A673 (cell line): ENCODE measurements at places on chromosomes 12 and 14. TPM values are rescaled to one million over a fixed set of nuclear protein-coding genes. Genes with fewer than 3 reads are reported as not detected.
A peak's percentile ranks its signal among the peaks of the same experiment; 100 is the strongest.

- peak within 1 kb of the TSS; percentile 76 for H3K4me3 ChIP-seq
These were observed at the start of gene SLC22A17 for GRCh38 chr14:23352506-23353432. Gene SLC22A17 (minus strand): TSS chr14:23352887.

DNA sequence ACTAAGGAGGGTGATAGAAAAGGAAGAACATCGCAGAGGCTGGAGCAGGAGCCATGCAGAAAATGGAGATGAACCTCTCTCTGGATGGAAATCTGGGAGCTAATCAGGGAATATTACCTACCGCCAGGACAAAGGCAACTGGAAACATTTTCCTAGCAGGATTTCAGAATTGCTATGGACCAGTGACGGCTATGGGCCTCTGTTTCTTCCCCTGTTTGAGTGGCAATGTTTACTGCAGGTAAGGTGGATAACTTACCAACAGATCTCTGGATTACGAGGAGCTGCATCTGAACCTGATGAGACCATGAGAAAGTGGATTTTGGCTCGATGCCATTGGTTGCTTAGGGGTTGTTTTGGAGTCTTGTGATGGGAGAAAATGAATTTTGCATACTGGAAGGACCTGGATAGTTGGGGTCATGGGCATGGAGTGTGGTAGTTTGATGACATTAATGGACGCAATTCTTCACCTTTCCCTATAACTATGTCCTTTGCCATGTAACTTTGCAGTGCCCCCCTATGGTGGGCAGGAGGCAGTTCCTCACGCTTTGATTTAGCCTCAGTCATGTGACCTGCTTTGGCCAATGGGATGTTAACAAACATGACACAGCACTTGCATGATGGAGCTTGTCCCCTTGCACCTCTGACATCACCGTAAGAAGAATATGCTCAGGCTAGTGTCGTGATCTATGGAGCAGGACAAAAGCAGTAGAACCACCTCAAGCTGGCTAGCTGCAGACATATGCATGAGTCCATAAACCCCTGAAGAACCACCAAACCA is 51.1 kb downstream of the CALM1 start:
- no peak overlapping the region for H3K4me3 ChIP-seq
- no peaks in the 10 kb centered on the region for H3K36me3 ChIP-seq
- no peak for DNase-seq
- H3K27me3 ChIP-seq = no peaks in the 10 kb centered on the region

GRCh38 chr12:14396071-14396470 is 30.6 kb downstream of the ATF7IP start:
- peak overlapping the region; percentile 63 for H3K27ac ChIP-seq
- H3K36me3 ChIP-seq = peaks cover 24% of the 10 kb centered on the region
- H3K4me3 ChIP-seq = peak overlapping the region; percentile 18
- peaks cover 55% of the 10 kb centered on the region for H3K4me1 ChIP-seq
- no peak for DNase-seq
- H3K27me3 ChIP-seq = no peaks in the 10 kb centered on the region

GRCh38 chr14:24274101-24274543 is 2.7 kb upstream of the RABGGTA start:
- H3K27ac ChIP-seq = no peak overlapping the region
- H3K27me3 ChIP-seq = no peaks in the 10 kb centered on the region
- H3K4me3 ChIP-seq = no peak overlapping the region
- peaks cover 4% of the 10 kb centered on the region for H3K4me1 ChIP-seq

DNA sequence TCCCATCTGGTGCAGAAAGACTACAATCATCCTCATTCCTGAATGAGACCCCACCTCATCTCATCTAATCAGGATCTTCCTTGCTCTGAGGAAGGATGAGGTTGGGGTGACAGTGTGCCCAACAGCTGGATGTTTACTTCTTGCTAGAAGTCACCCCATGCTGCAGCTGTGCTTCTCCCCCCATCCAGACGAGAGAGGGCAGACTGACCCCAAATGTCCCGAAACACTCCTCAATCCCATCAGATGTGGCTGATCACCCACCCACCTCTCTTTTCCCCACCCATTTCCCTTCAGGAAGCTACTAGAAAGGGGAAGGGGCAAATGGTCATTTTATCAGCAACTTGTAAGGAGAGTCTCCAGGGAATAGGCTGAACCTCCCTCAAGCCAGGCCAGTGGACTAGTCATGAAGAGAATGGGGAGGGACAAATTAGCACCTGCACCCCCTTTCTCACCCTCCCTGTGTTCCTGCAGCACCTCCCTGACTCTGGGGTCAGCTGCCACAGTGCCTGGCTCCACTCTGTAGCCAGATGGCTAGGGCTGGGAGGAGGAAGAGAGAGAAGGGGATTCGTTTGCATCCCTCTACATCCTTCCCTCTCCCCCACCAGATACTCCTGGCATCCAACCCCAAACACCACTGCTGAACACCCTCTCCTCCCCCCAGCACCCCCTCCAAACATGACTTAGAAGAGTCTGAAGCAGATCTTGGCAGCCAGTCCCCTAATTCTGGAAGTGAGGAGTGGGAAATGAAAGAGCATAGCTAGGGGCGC is 2.8 kb upstream of the BAZ2A start:
- DNase-seq = no peak
- H3K27ac ChIP-seq = no peak overlapping the region
- no peaks in the 10 kb centered on the region for H3K27me3 ChIP-seq
- peaks cover 8% of the 10 kb centered on the region for H3K36me3 ChIP-seq

GRCh38 chr12:84937415-84937814 is 24.8 kb upstream of the SLC6A15 start:
- H3K4me3 ChIP-seq = no peak overlapping the region
- no peaks in the 10 kb centered on the region for H3K4me1 ChIP-seq
- no peak overlapping the region for H3K27ac ChIP-seq
- no peak for DNase-seq
- H3K36me3 ChIP-seq = no peaks in the 10 kb centered on the region
- H3K27me3 ChIP-seq = no peaks in the 10 kb centered on the region

GRCh38 chr12:79168687-79169086 is 304.1 kb downstream of the SYT1 start:
- H3K36me3 ChIP-seq = no peaks in the 10 kb centered on the region
- H3K27ac ChIP-seq = no peak overlapping the region
- DNase-seq = peak; percentile 42
- no peak overlapping the region for H3K4me3 ChIP-seq

DNA sequence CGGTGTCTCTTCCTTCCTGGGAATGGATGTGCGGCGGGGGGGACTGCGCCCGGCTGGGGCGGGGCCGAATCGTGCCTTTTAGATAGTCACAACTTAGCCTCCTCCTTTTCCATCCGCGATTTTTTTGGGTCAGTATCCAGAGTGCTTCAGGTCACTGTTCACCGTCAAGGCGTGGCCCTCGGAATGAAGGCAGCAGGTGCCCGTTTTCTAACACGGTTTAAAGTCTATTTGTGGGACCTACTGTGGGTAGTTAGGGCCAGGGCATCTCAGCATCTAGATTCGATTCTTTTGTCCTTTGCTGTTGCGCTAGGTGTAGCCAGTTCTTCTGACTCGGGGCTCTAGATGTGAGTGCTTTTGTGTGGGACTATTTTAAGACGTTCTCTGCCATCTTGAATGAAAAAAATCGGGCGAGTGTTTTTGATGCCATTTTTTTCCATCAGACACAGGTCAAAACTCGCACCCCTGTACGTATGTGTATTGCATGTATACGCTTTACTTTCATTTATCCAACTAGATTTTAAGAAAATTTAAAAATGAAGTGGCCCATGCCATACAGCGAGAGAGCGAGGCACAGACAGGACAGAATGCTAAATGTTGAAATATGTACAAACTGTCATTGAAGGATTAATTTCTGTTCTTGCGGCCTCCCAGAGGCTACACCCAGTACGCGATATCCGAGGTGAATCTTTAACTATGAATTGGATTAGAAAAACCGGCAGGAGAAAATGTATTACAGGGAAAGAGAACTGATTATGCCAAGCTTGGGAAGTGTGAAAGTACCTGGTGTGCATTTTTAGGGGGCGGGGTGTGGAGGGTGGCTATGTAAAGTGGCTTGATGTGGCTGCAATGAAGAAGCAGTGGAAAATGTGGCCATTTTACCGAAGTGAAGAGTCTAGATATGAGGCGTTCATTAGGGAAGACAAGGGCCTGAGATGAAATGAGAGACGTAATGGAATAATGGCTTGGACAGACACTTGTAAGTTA is 835 bp downstream of the VEZT start:
- DNase-seq = peak; percentile 73
- peak overlapping the region; percentile 90 for H3K27ac ChIP-seq
- peaks cover 7% of the 10 kb centered on the region for H3K4me1 ChIP-seq
- H3K36me3 ChIP-seq = no peaks in the 10 kb centered on the region

DNA sequence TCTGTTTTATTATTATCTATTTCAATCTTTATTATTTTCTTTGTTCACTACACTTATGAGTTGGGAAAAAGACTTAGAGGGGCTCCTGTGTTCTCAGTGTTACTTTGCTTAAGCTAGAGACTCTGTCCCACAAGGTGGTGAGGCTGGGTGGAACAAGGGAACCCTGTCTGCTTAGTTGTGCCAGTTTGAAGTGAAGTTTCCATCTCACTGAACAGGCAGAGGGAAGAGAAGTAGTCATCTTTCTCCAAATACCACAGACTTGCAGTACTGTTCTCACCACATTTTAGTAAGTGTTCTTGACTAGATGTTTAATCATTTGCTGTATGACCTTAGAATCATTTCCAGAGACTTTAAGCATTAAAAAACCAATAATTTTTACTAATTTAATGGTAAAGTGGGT is 195.7 kb upstream of the NEDD1 start:
- H3K36me3 ChIP-seq = no peaks in the 10 kb centered on the region
- H3K27me3 ChIP-seq = no peaks in the 10 kb centered on the region
- H3K4me3 ChIP-seq = no peak overlapping the region
- DNase-seq = no peak
- no peak overlapping the region for H3K27ac ChIP-seq
- H3K4me1 ChIP-seq = no peaks in the 10 kb centered on the region

GRCh38 chr14:23620177-23620702 is 15.9 kb upstream of the DHRS2 start:
- peaks cover 22% of the 10 kb centered on the region for H3K27me3 ChIP-seq
- no peak for DNase-seq
- H3K36me3 ChIP-seq = no peaks in the 10 kb centered on the region

DNA sequence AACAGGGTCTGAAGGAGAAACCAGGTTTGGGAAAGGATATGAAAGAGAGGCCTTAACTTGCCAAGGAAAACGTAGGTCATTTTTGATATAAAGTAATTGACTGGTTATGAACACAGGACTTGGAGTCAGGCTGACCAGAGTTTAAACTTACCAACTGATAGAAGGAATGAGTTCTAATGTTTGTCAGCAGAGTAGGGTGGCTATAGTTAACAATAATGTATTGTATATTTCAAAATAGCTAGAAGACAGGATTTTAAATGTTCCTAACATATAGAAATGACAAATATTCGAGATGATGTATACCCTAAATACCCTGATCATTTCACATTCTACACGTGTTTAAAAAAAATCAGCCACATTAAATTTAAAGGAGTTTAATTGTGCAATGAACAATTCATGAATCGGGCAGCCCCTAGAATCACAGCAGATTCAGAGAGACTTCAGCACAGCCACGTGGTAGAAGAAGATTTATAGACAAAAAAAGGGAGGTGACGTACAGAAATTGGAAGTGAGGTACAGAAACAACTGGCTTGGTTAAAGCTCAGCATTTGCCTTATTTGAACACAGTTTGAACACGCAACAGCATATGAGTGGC is 52.5 kb upstream of the PLEKHG7 start:
- peaks cover 8% of the 10 kb centered on the region for H3K27me3 ChIP-seq
- H3K36me3 ChIP-seq = no peaks in the 10 kb centered on the region
- H3K27ac ChIP-seq = no peak overlapping the region

DNA sequence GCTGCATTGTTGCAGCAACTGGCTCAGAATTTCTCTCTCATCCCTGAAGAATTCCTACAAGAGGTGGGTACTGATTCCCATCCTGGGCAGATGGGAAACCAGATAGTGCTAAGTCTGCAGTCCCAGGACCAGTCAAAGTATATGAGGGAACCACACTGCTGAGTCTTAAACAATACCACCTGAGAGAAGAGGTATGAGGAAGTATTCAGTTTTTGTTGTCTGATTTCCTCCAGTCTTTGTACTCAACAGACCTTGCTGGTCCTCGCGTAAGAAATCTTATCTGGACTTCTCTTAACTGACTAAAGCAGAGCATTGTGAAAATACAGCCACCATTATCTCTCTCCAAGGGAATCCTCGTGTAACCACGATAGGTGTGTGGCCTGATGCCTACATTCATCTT is 3.6 kb upstream of the EDDM3A start:
- H3K4me1 ChIP-seq = no peaks in the 10 kb centered on the region
- H3K36me3 ChIP-seq = no peaks in the 10 kb centered on the region
- no peak overlapping the region for H3K27ac ChIP-seq
- no peak overlapping the region for H3K4me3 ChIP-seq
- no peaks in the 10 kb centered on the region for H3K27me3 ChIP-seq

GRCh38 chr14:22656226-22656625 is 12.1 kb upstream of the OR6J1 start:
- no peak for DNase-seq
- no peak overlapping the region for H3K4me3 ChIP-seq
- H3K36me3 ChIP-seq = no peaks in the 10 kb centered on the region
- H3K27ac ChIP-seq = no peak overlapping the region
- no peaks in the 10 kb centered on the region for H3K27me3 ChIP-seq
- peaks cover 14% of the 10 kb centered on the region for H3K4me1 ChIP-seq

The FAM90A1 gene
- not detected in 2 replicates for total RNA-seq

The GUCY2C gene
- total RNA-seq = not detected in 2 replicates

The GPR68 gene
- total RNA-seq = 0.15 and 0.30 TPM in 2 replicates

The NRIP2 gene
- 0.28 and 0.39 TPM in 2 replicates for total RNA-seq

The LRP1-AS gene
- total RNA-seq = not detected in 2 replicates

The SCNN1A gene
- not detected in 2 replicates for total RNA-seq

The CYP46A1 gene
- total RNA-seq = 0.37 TPM in 1 of 2 replicates, not detected in the other

The NKX2-1 gene
- total RNA-seq = not detected in 2 replicates

The STAT6 gene
- 96.3 and 111 TPM in 2 replicates for total RNA-seq

The CLEC4C gene
- total RNA-seq = not detected in 2 replicates
